Cortex of kidney (tissue), 1 donor: ENCODE measurements at places on chromosomes 7 and 10.

GRCh38 chr7:43628431-43628830 is 45.5 kb downstream of the STK17A start:
- DNase-seq = no peak

DNA sequence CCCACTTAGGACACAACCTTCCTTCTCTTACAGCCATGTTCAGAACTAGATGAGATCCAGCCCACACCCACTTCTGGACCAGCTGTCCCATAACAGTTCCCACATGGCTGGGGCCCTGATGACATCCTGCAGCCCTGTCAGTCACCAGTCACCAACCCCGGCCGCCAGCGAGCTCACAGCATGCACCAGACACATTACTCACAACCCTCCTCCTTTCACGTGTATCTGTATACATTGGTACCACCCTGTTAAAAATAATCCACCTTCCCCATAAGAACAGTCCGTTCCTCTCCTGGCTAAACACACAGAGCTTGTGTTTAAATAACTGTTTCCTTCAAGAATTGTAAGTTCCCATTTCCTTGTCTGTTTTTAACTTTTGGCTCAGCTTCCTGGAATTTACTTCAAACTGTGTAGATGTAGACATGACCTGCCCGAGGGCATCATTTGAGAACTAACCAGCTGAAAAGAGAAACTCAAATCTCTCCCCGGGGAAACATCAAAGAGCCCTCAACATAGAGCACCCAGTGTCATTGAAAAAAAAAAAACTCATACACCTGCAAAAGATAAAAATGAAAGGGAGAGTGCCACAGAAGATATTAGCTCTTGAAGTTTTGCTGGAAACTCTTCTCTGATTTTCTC is 26.0 kb upstream of the PRLHR start:
- no peak for DNase-seq

DNA sequence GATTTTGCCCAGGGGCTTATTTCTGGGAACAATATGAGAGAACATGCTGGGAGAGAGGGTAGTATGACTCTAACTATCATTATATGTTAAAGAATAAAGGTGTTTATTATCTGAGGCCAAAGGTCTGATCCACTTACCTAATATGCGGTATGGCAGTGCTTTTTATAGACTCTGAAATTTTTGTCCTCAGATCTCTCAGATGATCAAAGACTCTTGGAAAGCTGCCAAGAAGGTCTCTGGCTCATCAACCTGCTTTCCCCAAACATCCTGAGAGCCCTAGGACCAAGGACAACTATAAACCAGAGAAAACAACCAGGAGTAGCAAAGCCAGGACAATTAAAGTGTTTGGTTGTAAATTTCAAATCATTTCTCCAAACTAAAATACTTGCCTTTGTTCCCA is 255.7 kb upstream of the LRRN3 start:
- DNase-seq = no peak

GRCh38 chr10:76540786-76541185 is 1096.8 kb downstream of the KCNMA1 start:
- DNase-seq = no peak

DNA sequence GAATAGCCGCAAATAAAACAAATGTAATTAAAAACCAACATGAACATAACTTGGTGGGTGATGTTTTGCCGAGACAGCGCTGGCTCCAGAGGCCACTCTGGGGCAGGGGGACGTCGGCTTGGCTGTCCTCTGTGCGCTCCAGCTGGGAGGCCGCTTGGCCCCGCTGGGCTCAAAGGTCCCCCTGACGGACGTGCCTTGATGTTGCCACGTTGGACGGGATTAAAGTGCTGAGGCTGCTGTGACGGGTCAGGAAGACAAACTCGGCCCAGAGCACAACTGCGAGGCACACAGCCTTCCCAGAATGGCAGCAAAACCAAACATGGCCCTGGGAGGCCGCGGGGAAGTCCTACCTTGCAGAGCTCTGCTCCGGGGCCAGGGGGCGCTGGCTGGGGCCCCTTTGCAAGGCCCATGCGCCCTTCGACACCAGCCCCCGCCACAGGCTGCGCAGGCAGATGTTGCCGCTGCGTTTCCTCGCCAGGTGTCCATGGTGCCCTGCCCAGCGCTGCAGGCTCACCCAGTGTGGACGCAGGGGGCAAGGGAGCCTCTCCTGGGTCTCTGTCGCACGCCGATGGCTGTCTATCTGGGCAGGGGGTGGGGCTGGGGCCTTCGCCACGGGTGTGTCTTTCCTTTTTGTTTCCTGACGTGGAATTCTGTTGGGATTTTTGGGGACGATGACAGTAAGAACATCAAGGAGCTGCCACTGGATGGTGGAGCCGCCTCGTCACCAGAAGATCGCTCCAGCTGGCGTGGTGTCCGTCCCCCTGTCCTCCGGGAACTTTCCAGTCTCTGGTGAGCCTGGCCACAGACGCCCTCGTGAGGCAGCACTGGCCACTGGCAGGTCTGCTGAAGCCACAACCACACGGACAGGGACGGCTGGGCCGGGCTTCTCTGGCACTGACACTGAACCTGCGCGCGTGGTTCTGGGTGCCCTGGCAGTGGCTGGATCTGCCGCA is 99.6 kb upstream of the DIP2C start:
- DNase-seq = no peak

GRCh38 chr7:117385363-117386109 is 41.8 kb downstream of the ASZ1 start:
- no peak for DNase-seq
